SHP77 (cell line): ENCODE measurements at places on chromosomes 2 and 18.
A peak's percentile ranks its signal among the peaks of the same experiment; 100 is the strongest.

- DNase-seq: no peak
Observed at GRCh38 chr2:39395313-39395712, 41.8 kb downstream of the MAP4K3 start.

GRCh38 chr18:75156139-75156750 is 52.7 kb downstream of the PTGR3 start:
- DNase-seq: no peak

GRCh38 chr2:69735686-69736085 is 6.2 kb upstream of the ANXA4 start:
- no peak for DNase-seq

DNA sequence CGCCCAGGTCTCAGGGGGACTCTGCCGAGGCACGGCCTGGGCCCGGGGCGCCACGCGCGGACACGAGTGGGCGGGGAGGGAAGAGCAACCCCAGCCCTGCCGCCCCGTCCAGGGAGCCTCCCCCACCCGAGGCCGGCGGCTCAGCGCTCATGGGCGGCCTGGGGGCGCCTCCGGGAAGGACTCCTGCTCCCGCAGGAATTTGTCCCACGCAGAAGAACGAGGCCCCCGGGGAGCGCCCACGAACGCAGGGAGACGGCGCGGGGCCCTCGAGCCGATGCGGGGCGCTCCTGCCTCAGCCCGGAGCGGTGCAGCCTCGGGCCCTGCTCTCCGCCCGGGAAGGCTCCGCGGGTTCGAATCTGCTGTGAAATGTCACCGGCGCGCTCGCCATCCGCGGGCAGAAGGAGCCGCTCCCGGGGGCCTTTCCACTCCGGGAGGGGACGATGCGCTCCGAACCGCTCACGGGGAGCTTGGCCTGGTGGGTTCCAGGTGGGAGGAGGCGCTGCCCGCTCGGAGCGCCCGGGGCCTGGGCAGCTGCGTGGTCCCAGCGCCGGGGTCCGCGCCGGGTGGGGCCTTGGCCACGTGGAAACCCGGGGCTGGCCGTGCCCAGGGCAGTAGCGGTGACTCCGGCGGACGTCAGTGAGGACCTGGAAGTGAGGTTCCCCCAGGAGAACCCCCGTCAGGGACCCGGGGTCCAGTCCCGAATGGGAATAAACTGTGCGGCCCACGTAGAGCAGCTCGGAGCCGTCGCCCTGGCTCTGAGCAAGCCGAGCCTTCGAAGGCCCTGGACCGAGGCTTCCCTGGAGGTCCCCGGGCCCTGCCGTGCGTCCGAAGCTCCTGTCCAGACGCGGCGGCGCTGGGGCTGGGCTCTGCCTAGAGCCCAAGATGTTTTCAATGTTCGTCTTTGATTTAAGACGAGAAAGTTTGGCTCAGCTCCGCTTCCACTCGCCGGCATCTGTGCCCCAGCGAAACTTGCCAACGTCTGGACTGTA is 41.4 kb upstream of the CTDP1 start:
- no peak for DNase-seq

- DNase-seq: no peak
Observed at GRCh38 chr2:205511221-205511620, 171.1 kb upstream of the NRP2 start.

- no peak for DNase-seq
Observed at GRCh38 chr2:225379856-225380255, 19.7 kb upstream of the NYAP2 start.

DNA sequence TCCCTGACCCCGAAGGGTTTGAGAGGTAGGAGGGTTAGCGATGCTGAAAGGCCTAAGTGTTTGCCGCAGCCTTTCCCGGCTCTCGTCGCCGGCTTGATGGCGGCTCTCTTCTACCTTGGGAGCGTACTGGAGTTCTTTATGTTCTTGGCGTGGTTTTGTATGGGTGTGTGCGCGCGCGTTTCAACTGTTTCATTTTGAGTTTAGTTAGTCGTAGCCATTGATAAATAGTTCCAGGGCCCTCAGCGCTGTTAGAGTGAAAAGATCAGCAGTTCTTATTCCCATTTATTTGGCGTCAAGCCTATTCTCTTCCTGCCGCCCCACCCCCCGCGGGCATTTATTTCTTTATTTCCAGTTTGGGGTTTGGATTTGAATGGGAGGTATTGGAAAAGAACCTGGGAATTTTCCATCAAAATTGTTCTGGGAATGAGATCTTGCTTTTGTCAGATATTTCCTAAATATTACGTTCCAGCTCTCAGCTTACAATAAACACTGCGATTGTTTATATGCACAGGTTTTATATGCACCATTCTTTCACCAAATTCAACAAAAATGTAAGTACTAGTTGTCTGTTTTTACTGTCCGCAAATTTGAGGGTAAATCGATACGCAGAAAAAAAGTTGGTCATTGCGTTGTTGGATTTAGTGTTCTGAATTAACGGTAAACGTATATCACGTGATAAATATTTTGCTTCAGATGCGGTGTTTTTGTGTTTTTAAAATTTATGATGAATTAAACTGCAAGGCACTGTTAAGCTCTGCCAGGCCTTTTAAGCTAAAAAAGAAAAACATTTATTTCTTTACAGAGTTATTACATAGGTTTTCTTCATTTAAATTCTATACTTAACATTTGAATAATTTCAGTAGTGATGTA is 954 bp downstream of the CCNT2 start:
- no peak for DNase-seq

DNA sequence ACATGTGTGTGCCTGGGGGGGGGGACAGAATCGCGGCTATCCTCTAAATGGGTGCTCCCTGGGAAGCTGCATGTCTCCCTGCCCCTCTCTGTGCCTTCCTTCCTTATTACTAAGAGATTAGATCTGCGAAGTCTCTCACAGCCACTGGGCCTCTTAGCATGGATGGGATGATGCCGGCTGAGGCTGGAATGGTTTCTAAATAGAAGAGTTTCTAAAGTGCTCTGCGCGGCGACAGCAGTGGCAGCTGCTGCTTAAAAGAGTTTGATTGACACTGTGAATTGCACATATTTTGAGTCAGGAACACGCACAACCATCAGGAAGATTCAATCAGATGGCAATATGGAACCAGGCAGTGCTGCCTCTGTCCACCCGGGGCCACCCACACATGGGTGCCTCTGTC is 163.8 kb downstream of the CLIP4 start:
- no peak for DNase-seq

- peak; percentile 78 for DNase-seq
Observed at GRCh38 chr2:121810959-121811853, 55.8 kb downstream of the TSN start.

DNA sequence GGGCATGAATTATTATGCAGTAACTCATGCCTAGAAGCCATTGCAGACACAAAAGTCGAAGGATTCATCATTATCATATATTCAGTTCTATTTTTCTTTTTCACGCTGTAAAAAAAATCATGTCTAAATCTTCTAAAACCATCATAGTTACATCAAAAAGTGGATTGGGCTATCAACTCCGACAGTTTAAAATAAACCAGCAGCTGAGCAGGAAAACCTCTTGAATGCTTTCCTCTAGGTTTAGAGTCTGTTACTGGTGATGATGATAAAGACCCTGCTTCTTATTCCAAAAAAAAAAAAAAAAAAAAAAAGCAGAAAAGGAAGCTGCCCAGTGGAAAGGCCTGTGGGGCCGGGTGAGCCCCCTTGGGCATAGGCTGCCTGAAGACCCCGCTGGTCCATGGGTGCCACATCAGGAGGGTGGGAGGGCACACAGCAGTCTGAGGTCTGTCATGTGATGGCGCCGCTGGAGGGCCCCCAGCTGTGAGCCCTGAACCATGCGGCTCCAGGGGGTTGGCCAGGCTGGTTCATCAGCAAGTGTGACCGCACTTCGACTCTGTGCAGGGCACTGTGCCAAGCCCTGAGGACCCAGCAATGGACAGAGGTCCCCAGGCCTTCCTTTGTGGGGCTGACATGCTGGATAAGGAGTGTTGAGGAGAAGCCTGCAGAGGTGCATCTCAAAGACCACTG is 199.6 kb downstream of the EIPR1 start:
- no peak for DNase-seq

- no peak for DNase-seq
Observed at GRCh38 chr2:42096869-42097591, 49.2 kb downstream of the PKDCC start.

DNA sequence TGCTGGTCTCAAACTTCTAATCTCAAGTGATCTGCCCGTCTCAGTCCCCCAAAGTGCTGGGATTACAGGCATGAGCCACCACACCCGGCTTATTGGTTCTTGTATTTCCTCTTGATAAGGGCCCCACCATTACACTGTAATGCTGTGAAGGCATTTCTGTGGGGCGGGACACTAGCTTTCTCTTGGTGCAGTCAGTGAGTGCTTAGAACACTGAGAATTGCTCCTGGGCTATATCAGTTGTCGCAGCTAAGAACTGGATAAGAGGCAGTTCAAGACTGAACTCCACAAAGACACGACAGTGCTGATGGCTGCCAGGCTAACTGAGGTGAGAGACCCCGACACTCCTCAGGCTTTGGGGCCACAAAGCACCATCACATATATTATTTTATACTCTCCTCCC is 2.1 kb downstream of the KHK start:
- no peak for DNase-seq

DNA sequence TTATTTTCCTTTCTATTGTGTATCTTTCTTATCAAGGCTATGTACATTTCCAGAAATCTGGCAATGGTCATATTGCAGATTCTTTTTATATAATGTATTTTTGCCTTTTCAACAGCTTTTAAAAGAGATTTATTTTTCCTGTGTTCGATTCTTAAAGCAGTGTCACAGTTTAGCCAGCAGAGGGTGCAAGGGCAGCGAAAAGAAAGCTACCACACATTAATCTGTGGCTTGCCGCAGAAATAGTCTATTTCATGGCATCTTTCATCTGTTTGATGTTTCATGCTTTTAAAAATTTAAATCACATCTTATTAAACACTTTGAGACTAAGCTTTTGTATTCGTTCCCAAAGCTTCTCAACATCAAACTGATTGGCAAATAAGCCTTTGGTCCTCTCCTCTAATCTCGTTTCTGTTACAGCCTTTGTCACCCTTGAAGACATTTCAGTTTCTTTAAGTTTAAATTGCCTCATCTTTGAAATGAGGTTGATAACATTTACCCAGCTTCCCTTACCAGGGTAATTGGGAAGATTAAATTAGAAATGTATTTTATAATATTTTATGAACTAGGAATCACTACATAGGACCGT is 73.3 kb downstream of the PIK3C3 start:
- peak; percentile 5 for DNase-seq

DNA sequence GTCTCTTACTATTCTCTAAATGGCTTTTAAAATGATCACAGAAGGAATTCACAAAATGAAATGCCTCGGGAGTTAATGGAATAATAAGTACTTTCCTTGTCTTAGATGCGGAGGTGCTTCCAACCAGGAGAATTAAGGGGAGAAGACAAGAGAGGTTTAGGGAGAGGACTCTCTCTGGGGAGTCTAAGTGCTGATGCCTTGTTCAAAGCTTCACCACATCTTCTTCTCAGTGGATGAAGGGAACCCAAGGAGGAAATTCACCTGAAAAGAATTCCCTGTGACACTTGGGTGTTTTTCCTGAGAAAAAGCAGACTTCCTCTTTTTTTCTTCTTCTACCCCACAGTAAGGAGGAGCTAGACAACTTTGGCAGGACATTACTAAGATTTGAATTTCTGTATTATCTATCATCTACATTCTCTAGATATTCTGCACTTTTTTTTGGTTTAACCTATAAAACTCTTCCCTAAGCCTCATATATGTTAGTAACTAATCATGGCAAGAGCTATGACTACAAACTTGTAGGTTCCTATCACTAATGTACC is 70.1 kb upstream of the GRB14 start:
- DNase-seq: no peak

- DNase-seq: no peak
Observed at GRCh38 chr2:158473719-158474392, 17.1 kb downstream of the PKP4 start.

- DNase-seq: no peak
Observed at GRCh38 chr2:162174746-162175145, 22.7 kb upstream of the GCG start.
